ENCODE measurements at places on chromosomes 6 and 20.
A peak's percentile ranks its signal among the peaks of the same experiment; 100 is the strongest.

DNA sequence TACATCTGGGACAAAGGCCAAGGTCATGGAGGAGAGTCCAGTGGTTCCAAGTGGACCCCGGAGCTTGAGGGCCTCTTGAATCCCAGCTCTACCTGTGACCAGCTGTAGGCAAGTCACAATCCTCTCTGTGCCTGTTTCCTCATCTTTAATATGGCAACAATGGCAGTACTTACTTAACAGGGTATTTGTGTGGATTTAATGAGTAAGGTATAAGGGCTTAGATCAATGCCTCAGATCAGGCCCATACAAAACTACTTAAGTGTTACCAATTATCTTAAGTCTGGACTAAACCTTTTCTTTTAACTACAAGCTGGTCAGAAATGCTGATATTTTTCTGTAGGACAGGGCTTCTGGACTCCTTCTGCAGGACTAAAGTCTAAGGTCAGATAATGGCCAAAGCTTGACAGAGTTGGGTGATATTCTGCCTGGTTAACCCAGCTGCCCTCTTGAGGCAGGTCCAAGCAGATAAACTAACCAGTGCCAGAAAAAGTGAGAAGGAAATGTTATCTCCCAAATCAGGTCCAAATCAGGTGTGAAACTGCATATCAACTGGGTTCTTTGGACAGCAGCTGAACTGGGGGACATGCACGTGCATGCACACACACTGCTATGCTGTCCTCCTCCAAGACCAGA lies 2.2 kb downstream of the SULF2 start:
- DNase-seq = no peak

- peak; percentile 21 for DNase-seq
These were observed 131.9 kb upstream of the BTN3A2 start for GRCh38 chr6:26232940-26233648.

DNA sequence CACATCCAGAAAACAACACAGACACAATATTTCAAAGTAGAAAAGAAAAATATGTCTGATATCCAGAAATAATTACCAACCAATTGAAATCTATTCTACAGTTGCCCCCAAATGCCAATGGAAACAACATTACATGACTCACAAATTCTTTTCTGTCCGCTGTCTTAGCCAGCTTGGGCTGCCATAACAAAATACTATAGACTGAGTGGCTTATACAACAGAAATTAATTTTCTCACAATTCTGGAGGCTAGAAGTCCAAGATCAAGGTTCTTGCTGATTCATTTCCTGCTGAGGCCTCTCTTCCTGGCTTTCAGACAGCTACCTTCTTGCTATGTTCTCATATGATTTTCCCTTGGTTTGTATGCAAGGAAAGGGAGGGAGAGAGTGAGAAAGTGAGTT lies 698.1 kb downstream of the DHX35 start:
- no peak for DNase-seq

DNA sequence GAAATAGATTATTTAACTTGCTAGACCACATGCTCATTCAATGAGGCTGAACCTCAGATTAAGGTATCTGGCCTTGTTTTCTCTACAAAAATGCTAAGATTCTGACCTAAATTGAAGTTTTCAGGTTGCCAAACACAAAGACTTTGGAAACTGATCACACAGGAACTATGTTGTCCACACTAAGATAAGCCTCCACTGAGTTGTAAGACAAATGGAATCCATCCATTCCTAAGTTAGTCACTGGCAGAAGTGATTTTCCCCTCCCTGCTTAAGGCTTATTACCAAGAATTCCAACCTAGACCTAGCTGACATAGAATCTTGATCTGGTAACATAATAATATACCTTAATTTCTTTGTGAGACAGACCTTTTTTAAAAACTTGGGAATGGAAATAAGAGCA lies 608.1 kb downstream of the TENT5A start:
- DNase-seq = no peak

DNA sequence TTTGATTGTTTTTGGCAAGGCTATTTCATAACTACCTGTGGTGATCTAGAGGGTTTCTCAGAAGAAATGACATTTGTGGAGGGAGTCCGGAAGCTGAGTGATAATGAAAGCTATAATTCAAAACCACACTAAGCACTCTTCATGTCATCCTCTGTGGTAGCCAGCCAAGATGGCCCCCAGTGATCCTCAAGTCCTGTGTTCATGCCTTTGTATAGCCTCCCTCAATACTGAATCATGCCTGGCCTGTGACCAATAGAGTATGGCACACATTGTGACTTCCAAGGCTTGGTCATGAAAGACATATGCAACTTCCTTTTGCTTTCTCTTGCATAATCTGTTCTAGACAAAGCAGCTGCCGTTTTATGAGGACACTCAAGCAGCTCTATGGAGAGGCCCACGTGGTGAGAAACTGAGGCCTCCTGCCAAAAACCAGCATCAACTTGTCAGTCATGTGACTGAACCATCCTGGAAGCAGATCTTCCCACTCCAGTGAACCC lies 12.8 kb upstream of the DNAAF9 start:
- peak; percentile 42 for DNase-seq

DNA sequence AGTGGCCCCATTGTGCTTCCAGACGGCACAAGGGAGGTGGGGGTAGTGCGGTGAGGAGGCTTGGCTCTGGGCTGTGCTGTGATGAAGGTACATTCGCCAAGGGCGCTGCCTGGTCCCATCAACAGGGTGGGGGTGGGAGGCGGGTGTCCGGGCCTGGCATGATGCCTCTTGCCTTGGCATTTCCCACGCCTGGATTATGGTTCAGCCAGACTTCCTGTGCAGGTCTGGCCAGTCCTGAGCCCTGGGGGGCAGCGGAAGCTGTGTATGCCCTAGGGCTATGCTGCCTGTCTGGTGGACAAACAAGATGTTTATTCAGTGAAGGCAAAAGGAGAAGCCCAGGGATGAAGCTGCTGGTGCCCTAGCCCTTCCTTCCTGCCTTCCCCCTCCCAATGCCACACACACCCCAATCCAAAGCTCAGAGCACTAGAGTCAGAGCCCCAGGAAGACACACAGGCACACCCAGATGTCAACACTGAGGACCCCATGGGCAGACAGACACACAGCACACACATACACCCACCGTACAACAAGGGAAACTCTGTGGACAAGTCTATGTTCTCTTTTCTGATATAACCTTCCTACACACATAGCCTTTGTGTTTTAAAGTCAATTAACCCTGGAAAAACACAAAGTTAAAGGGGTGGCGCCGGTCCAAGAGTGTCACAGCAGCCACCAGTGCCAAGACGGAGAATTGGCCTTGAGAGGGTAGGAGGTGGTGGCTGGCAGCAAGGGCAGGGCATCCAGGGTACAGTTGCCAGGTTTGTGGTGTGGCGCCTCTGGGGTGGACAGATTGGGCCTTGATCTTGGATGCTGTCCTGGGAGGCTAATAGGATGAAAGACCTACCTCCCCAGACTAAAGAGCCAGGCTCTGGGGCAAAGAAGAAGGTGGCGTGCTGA lies 54.7 kb upstream of the SAYSD1 start:
- DNase-seq = no peak

DNA sequence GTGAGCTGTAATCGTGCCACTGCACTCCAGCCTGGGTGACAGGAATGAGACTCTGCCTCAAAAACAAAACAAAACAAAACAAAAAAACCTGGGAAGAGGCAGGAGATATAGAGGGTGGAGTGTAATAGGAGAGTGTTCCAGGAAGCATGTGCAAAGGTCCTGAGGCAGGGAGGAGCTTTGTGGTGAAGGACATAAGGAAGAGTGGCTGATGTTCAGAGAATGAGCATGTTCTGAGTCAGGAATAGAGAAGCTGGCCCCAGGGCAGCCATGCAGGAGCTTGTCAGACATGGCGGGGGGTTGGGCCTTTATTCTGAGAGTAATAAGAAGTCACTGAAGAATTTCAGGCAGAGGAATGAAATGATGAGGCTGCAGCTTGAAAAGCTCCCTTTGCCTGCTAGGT lies 337.0 kb downstream of the CDH26 start:
- DNase-seq = no peak

- no peak for DNase-seq
These were observed 17.2 kb downstream of the NFS1 start for GRCh38 chr20:35681960-35682359.

DNA sequence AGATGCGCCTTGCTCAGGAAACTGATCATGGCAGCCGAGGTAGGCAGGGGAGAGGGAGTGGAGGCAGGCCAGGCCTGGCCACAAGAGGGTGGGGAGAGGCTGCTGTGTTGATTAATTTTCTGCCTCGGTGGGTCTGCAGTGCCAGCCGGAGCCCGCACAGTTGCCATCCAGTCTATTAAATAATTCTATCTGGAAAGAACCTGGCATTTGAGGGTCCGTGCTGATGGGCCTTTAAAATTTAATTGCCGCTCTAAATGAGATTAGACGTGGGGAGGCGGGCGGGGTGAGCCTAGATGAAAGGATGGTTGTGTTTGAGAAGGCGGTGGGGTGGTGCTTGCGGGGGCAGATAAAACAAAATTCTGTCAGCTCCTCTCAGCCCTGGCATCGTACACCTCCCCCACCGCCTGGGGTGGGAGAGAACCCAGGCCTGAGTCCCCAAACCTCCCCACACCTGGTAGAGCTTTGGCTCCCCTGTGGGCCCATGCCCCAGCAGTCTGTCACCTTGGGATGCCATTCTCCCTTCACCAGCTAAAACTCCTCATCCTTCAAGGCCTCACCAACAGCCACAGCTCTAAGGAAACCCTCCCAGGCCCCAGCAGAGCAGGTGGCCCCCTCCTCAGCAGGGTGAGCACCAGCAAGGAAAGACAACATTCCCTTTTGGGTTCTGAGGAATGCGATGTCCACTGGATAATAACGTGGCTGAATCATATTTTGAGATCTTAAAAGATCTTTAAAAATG lies 167.3 kb downstream of the GRM4 start:
- no peak for DNase-seq

DNA sequence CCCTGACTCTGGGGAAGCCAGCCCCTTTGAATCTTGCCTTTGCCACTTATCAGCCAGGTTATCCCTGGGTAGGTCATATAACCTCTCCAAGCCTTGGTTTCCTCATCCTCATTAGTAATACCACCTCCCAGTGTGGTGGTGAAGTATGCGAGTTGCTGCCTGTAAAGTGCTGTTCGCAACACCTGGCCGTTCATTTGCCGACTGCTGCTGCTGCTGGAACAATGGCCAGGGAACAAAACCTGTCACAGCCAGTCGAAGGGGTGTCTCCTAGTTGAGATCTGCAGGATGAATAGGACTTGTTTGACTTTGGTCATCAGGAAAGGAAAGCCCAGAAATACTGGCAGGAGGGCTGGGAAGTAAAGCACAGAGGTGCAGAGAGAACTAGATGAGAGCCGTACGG lies 6.1 kb downstream of the MANBAL start:
- DNase-seq = no peak

- no peak for DNase-seq
These were observed 3.0 kb upstream of the ABCF1 start for GRCh38 chr6:30568245-30568644.

DNA sequence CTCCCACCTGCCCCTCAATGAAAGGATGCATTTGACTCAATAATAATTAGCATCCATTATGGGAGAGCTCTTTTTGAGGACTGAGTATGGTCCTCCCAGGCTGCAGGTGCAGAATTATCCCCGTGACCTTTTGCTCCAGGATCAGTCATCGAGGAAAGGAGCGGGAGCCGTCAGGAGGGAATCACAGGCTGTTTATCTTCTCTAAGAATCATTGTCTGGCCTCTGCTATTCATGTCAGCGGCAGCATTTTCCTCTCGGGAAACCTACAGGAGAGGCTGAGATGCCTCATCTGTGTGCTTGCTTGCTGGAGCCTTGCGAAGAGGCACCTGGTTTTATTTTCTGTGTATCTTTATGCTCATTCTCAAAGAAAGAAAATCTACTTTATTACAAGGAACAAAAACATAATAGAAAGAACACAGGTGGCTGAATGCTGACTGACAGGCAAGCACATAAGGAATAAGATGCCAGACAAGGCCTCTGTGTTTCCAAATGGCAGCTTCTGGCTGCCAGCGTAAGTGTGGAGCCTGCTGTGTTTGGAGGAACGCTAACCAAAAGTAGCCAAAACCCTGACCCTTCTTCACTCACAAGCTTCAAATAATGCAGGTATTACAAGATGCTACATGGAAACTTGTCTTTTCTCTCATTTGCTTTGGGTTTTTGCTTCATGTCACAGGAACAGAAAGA lies 539.1 kb upstream of the MARCKS start:
- no peak for DNase-seq

GRCh38 chr20:1945134-1945618 lies 48.7 kb downstream of the PDYN start:
- no peak for DNase-seq

- no peak for DNase-seq
These were observed 44.9 kb downstream of the PRND start for GRCh38 chr20:4766631-4767030.

- DNase-seq = peak; percentile 31
These were observed 212.1 kb upstream of the PHACTR1 start for GRCh38 chr6:12504325-12504966.

GRCh38 chr6:94683409-94683808 lies 893.9 kb upstream of the MANEA start:
- DNase-seq = no peak

DNA sequence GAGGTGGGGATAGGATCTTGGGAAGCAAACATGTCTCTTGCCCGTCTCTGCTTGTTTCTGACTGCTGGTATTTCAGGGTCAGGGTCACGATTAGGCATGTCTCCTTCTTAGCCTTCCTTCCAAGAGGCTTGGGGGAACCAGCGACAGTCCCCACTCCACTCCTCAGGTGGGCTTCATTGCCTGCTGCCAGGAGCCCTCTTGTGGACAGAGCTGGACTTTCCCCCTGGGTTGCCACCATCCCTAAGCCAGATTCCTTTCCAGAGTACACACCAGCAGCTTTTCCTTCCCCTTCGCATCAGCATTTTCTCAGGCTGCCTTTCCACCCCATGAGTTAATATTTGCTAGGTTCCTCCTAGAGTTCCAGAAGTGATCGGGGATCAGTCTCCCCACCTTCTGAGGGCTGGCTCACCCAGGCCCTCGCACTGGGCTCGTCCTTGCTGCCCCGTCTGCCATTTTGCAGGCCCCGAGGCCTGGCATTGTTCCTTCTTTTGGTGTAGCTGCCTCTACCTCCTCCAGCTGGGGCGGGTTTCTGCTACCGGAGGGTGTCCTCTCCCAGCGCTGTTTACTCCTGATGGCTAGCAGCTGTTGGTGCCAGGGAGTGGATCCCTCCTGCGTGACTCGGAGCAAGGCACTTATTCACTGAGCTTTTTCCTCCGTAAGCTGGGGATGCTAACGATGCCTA lies 8.8 kb upstream of the C20orf144 start:
- DNase-seq = peak; percentile 41

DNA sequence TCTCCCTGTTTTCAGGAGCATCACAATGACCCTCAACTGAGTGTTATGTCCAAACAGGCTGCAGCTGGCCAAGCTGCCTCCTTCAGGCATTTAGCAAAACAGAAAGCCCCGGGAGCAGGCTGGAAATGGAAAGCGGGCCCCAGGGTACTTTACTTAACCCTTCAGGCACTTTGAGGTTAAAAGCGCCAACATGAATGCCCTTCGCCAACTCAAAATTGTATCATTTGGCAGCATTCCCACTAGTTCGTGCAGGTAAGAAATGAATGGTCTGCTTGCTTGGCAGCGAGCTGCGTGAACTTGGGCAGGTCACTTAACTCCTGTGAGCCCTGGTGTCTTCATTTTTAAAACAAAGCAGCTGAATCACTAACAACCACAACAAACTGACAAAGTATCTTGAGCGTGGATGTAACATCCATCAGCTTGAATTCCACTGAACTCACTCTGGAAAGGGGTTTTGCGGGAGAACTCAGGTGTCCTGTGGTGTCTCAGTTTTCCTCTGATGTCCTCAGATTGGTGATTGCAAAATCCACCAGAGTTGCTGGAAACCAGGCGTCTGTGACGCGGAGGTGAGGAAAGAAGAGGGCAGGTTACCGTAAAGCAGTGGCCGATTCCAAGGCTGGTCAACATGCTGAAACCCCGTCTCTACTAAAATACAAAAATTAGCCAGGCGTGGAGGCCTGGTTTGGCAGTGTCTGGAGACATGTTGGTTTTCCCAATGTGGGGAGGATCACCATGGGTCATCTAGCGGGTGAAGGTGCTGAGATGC lies 118.8 kb upstream of the ZNF217 start:
- DNase-seq = no peak
